ENCODE measurements at places on chromosomes 7 and 10. TPM values are rescaled to one million over a fixed set of nuclear protein-coding genes. Genes with fewer than 3 reads are reported as not detected.
A peak's percentile ranks its signal among the peaks of the same experiment; 100 is the strongest.

The NPY gene
- total RNA-seq: not detected

The AKR1D1 gene
- not detected for total RNA-seq

The ZNF853 gene
- 0.42 TPM for total RNA-seq

The CRHR2 gene
- not detected for total RNA-seq

The CPA5 gene
- 0.93 TPM for total RNA-seq

The GRM3 gene
- total RNA-seq: not detected

GRCh38 chr10:60375293-60376004 is 14.2 kb downstream of the ANK3 start:
- peaks cover 3% of the 10 kb centered on the region for H3K4me1 ChIP-seq
- H3K4me3 ChIP-seq: no peak overlapping the region
- no peak overlapping the region for H3K27ac ChIP-seq
- no peaks in the 10 kb centered on the region for H3K36me3 ChIP-seq
- no peaks in the 10 kb centered on the region for H3K27me3 ChIP-seq

- H3K27ac ChIP-seq: no peak overlapping the region
- H3K4me3 ChIP-seq: no peak overlapping the region
- no peaks in the 10 kb centered on the region for H3K4me1 ChIP-seq
- H3K27me3 ChIP-seq: no peaks in the 10 kb centered on the region
- H3K36me3 ChIP-seq: no peaks in the 10 kb centered on the region
Measured at GRCh38 chr7:82012453-82012852, 242.6 kb upstream of the HGF start.

GRCh38 chr10:88126699-88127098 is 263.3 kb downstream of the PTEN start:
- no peaks in the 10 kb centered on the region for H3K36me3 ChIP-seq
- H3K27ac ChIP-seq: no peak overlapping the region
- peaks cover 4% of the 10 kb centered on the region for H3K4me1 ChIP-seq
- no peak overlapping the region for H3K4me3 ChIP-seq
- H3K27me3 ChIP-seq: peaks cover 26% of the 10 kb centered on the region
- no peak for DNase-seq

GRCh38 chr7:23473844-23474093 is 3.5 kb upstream of the IGF2BP3 start:
- H3K36me3 ChIP-seq: no peaks in the 10 kb centered on the region
- DNase-seq: no peak

- DNase-seq: no peak
- no peak overlapping the region for H3K27ac ChIP-seq
- peaks cover 15% of the 10 kb centered on the region for H3K27me3 ChIP-seq
- no peak overlapping the region for H3K4me3 ChIP-seq
Measured at GRCh38 chr7:22300839-22301238, 56.1 kb downstream of the RAPGEF5 start.

DNA sequence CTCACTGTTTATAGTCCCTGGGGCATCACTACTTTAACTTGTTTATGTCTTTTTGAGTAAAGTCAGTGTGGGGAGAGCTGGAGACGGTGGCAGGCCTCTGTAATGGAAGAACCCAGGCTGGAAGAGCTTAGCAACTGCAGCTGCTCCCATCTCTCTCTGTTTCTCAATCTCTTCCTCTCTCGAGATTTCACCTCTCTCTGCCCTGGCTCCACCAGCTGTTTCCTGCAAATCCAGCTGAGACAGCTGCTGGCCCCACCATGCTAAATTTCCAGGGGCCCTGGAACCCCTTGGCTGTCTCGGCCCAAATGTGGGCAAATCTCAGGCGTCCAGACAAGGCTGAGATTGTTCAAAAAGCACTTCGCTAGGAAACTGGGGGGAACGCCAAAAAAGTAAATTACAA is 25.8 kb upstream of the SLF2 start:
- no peak overlapping the region for H3K4me3 ChIP-seq
- H3K36me3 ChIP-seq: no peaks in the 10 kb centered on the region
- no peaks in the 10 kb centered on the region for H3K4me1 ChIP-seq
- no peak for DNase-seq
- peaks cover 40% of the 10 kb centered on the region for H3K27me3 ChIP-seq

- no peak overlapping the region for H3K4me3 ChIP-seq
- DNase-seq: no peak
Measured at GRCh38 chr10:102424145-102424544, 3.5 kb downstream of the FBXL15 start.

GRCh38 chr10:23358357-23358756 is 13.8 kb upstream of the C10orf67 start:
- H3K36me3 ChIP-seq: no peaks in the 10 kb centered on the region
- DNase-seq: no peak
- no peak overlapping the region for H3K4me3 ChIP-seq
- H3K4me1 ChIP-seq: peaks cover 16% of the 10 kb centered on the region

DNA sequence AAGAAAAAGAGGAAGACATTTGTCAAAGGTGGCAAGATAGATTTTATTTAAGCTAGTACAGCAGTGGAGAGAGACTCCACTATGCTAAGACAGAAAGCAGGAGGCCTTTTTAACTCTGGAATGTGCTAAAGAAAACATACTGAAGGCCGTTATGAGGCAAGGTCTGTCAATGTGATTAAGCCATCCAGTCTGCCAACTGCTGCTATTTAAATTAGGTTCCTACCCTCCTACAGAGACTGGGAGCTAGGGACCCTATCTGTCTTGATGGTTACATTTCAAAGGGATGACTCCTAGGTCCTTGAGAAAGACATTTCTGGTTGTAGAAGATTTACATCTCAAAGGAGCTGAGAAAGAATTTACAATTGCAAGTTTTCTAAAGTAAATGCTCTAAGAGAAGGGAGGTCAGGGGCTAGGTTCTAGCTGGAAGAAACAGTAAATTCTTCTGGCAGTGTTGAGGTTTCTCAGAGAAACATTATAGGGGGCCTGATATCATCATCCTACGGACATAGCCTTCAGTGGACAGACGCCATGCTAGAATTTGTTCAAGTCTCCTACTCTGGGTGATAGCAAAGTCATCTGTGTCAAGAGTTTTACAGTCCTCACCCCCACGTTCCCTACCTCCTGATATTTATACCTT is 211.6 kb downstream of the PHF14 start:
- H3K36me3 ChIP-seq: no peaks in the 10 kb centered on the region
- H3K4me3 ChIP-seq: no peak overlapping the region
- no peak overlapping the region for H3K27ac ChIP-seq
- DNase-seq: no peak
- H3K27me3 ChIP-seq: no peaks in the 10 kb centered on the region

DNA sequence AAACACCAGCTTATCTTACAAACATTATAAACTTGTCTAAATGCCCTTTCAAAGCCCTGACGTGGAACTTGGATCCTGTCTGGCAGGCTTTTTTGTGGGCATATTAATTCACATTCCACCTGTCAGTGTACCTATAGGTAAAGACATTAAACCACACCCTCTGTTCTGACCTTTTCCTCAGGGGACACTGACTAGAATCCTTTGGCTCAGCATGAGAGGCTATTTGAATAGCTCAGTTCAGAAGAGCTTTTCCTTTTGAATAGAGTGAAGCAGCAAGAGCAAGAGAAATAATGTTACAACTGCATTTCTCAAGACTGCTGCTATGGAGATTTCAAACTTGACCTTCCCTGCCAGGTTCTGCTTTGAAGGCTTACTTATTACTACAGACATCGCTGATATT is 76.9 kb downstream of the CYP51A1 start:
- H3K27ac ChIP-seq: no peak overlapping the region
- peaks cover 10% of the 10 kb centered on the region for H3K36me3 ChIP-seq

DNA sequence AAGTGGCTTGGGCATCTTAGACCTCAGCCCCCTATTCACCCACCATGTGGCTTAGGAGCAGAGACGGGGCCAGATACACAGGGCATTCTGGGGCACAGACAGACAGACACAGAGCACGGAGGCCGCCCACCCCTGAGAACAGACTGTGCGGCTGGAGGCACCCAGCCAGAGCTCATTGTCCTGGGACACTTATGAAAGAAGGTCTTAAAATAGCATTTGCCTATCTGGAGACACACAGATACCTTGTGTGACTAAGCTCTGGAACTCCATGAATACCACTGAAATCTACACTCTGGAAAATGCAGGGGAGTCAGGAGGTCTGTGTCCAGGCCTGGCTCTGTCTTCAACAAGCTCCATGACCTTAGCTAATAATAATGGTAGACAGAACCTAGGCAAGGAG is 41.4 kb upstream of the ADO start:
- no peaks in the 10 kb centered on the region for H3K36me3 ChIP-seq
- no peak for DNase-seq
- H3K27me3 ChIP-seq: peaks cover 3% of the 10 kb centered on the region
- no peak overlapping the region for H3K4me3 ChIP-seq
- H3K27ac ChIP-seq: no peak overlapping the region
- H3K4me1 ChIP-seq: peaks cover 7% of the 10 kb centered on the region

DNA sequence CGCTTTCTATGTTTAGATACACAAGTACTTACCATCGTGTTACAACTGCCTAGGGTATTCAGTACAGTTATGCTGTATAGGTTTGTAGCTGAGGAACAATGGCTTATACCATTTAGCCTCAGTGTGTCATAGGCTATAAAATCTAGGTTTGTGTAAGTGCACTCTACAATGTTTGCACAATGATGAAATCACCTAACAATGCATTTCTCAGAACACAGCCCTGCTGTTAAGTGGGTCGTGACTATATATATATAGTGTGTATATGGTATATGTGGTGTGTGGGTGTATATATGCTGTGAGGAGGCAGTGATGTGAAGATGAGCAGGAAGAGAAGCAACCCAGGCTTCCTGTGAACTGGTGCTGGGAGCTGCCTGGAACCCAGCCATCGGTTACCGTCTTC is 65.6 kb upstream of the MKI67 start:
- H3K4me3 ChIP-seq: no peak overlapping the region
- H3K4me1 ChIP-seq: peaks cover 20% of the 10 kb centered on the region
- no peak overlapping the region for H3K27ac ChIP-seq
- H3K36me3 ChIP-seq: no peaks in the 10 kb centered on the region

GRCh38 chr7:13912715-13913278 is 76.7 kb downstream of the ETV1 start:
- H3K36me3 ChIP-seq: no peaks in the 10 kb centered on the region
- H3K4me3 ChIP-seq: no peak overlapping the region
- H3K4me1 ChIP-seq: peaks cover 7% of the 10 kb centered on the region
- no peak overlapping the region for H3K27ac ChIP-seq
- no peak for DNase-seq
- no peaks in the 10 kb centered on the region for H3K27me3 ChIP-seq

GRCh38 chr7:99112979-99113378 is 30.9 kb downstream of the SMURF1 start:
- no peak overlapping the region for H3K27ac ChIP-seq
- no peak overlapping the region for H3K4me3 ChIP-seq
- H3K36me3 ChIP-seq: peaks cover 12% of the 10 kb centered on the region
- DNase-seq: no peak

- peak overlapping the region; percentile 82 for H3K4me3 ChIP-seq
- DNase-seq: peak; percentile 91
- peaks cover 10% of the 10 kb centered on the region for H3K4me1 ChIP-seq
- peak overlapping the region; percentile 82 for H3K27ac ChIP-seq
- no peaks in the 10 kb centered on the region for H3K36me3 ChIP-seq
Measured at GRCh38 chr7:44145969-44146911, 5.1 kb upstream of the MYL7 start.

DNA sequence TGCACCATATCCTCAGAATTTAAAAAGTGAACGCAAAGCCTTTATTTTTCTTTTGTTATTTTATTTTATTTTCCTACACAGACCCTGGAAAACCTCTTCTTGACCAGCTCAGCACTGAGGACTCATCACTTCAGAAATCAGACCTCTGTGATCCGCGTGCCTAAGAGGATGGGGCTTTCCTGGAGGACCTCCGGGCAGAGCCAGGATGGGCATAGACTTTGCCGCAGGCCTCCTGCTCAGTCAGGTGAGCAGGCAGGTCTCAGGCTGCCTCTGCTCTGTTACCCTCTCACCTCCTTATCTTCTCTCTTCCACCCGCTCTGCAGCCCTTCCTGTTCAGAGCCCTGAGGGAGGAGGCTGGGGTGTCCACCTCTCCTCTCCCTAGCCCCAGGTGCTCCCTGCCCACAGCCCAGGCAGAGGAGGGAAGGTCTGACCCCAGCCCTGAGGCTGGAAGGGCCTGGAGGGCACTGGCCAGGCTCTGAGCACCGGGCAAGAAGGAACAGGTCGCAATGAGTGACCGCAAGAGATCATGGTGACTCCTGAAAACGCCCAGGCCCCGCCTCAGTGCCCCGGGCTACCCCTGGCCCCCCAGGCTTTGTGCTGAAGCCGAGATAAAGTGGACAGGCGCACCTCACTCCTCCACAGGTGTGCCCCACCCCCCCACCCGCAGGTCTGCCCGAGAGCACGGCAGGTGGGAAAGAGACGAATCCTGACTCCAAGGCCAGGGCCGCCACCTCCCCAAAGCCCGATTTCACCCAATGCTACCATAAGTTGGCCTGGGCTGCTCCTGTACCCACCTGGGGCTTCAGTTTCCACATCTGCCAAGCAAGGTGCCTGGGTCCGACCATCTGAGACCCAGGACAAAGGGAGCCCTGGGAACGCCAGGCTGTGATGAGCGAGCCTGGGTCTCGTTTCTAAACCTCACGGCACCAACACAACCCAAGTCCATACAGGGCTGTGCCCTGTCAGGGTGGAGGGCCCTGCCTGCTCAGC is 2.8 kb downstream of the CALML5 start:
- H3K27me3 ChIP-seq: peaks cover 6% of the 10 kb centered on the region
- H3K27ac ChIP-seq: no peak overlapping the region
- no peak overlapping the region for H3K4me3 ChIP-seq

DNA sequence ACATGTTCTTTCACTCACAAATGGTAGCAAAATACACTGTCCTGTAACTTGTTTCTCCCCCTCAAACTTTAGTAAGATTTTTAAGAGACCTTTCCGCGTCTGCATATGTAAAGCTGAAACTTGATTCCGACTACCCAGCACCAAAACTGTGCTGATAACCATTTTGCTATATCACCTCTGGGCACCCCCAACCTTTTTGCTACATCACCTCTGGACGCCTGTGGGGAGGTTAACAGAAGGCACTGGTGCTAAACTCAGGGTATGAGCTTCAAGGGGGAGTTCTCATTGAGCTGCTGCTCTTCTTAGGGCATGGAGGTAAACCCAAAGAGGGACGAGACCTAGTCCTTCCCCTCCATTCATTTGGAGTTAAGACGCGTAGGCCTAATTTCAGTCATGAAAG is 67.6 kb upstream of the NFE2L3 start:
- H3K4me1 ChIP-seq: peaks cover under 1% of the 10 kb centered on the region
- no peaks in the 10 kb centered on the region for H3K36me3 ChIP-seq
- no peak overlapping the region for H3K4me3 ChIP-seq
- DNase-seq: no peak
- no peak overlapping the region for H3K27ac ChIP-seq

- no peaks in the 10 kb centered on the region for H3K4me1 ChIP-seq
- H3K27ac ChIP-seq: no peak overlapping the region
- no peak overlapping the region for H3K4me3 ChIP-seq
Measured at GRCh38 chr10:111360260-111360925, 283.6 kb downstream of the ADRA2A start.

DNA sequence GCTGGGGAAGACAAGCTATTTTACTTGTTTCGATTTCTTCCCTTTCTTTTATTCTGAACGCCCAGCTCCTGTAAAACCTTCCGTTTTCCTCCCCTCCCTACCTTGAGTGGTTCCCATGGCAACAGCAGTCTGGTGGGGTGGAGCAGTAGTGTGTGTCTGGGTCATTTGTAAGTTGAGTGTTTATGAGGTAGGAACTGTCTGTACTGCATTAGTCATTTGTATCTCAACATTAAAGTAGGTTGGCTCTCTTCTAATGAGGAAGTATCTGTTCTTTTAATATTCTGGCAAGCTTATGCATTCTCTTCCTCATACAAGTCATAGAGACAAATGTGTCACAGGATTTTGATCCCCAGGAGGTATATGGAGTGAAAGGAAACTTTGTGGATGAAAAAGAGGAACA is 85.3 kb upstream of the CCDC6 start:
- H3K27me3 ChIP-seq: peaks cover 28% of the 10 kb centered on the region
- no peak overlapping the region for H3K27ac ChIP-seq
- peaks cover 4% of the 10 kb centered on the region for H3K4me1 ChIP-seq
- H3K4me3 ChIP-seq: peak overlapping the region; percentile 35
- peak; percentile 65 for DNase-seq
